ENCODE measurements at places on chromosomes 5 and 9. TPM values are rescaled to one million over a fixed set of nuclear protein-coding genes. Genes with fewer than 3 reads are reported as not detected.

The DOCK8 gene
- 145 TPM for total RNA-seq

- no peak for DNase-seq
Observed at GRCh38 chr9:122526602-122527001, 491 bp downstream of the OR1N1 start.

- DNase-seq = no peak
Observed at GRCh38 chr5:174344335-174344734, 298.8 kb downstream of the NSG2 start.

- DNase-seq = no peak
Observed at GRCh38 chr5:52989025-52989780, at the start of gene ITGA2. Gene ITGA2, plus strand, starts transcription at chr5:52989352. Its CDS starts 117 bp downstream, at chr5:52989469.

- peak; percentile 76 for DNase-seq
Observed at GRCh38 chr5:158431369-158432029, 572.6 kb upstream of the CLINT1 start.

DNA sequence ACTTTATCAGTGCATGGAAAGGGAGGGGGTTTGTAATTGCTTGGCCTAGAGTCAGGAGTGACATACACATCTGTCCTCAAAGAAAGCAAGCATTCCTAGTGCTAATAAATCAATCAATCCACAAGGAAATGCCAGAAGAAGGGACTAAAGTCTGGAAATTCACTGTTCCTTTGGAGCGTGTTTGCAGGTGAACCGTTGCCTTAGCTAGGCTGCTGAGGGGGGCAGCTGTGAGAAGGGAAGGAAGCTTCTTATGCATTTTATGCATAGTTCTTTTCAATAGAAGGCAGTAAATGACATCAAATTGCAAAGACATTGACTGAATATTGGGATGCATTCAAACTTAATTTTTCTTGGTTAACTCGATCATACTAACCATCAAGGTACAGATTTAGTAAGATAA is 1092.5 kb upstream of the SEMA6A start:
- DNase-seq = no peak

GRCh38 chr9:70588999-70589398 is 174.5 kb upstream of the KLF9 start:
- no peak for DNase-seq

GRCh38 chr5:149408252-149409099 is 29.4 kb upstream of the IL17B start:
- DNase-seq = no peak

The HARS1 gene
- 61.6 TPM for total RNA-seq

The ZCCHC9 gene
- 29.1 TPM for total RNA-seq

DNA sequence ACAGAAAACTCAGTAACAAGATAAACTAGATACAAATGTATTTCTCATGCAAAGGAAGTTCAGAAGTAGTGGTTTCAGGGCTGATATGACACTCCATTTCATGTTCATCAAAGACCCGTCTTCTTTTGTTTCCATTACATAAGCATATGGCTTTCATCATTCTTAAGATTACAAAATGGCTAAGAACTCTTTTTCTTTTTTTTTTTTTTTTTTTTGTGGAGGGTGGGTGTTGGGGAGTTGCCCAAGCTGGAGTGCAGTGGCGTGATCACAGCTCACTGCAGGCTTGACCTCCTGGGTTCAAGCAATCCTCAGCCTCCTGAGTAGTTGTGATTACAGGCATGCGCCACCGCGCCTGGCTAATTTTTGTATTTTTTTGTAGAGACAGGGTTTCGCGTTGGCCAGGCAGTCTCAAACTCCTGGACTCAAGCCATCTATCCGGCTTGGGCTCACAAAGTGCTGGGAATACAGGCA is 22.0 kb upstream of the PTBP3 start:
- DNase-seq = no peak

The SLC45A2 gene
- total RNA-seq = not detected

DNA sequence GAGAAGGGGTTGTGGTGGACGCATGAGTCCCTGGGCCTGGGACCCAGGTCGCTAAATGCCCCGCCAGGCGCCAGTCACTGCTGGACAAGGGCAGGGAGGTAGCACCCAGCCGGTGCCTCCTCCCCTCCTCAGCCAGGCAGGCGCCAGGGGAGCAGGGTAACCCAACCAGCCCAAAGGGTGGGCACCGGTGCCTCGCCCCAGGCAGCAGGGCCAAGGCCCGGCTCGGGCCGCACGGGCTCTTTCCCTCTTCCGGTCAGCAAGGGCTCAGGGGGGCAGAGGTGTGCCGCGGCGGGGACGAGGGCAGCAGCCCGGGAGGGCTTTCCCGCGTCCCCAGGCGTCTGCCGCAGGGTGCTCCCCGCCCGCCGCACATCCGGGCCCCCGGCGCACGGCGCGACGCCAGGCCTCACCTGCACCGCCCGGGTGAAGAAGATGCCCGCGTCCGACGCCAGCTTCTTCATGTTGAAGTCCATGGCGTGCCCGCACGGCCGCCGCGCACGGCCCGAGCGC is 393 bp downstream of the SH3GLB2 start:
- DNase-seq = peak; percentile 74

- no peak for DNase-seq
Observed at GRCh38 chr9:128684065-128684324, 5.0 kb upstream of the SET start.

The FAM163B gene
- total RNA-seq = 2.6 TPM

The PHF24 gene
- total RNA-seq = not detected

DNA sequence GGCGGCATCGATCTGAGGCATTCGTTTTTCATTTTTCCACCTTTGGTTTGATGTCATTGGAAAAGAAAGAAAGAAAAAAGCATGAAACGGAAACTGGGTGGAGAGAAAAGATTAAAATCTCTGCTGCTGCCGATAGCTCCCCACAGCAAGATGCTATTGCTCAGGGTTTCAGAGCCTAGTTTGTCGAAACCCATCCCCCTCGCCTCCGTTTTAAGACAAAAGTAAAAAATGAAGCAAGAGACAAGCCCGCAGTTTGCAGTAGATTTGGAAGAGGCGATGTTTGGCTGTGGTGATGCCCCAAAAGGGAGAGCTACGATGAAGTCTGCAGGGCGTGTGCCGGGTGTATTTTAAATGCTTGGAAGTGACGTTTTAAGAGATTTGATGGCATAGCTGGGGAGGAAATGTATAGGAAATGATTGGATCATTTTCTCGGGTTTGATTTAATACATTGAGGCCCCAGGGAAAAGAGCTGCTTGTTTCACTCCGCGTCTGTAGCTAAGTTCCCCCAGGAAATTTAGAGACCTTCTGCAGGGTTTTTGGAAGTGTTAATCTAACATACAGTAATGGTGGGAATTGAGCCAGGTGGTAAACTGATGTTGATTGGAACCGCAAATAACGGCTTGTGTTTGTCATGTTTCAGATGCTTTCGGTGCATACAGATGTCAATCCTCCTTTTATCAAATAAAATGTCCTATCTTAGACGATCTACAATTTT is 909 bp downstream of the NDFIP1 start:
- DNase-seq = peak; percentile 45

GRCh38 chr5:180253036-180253824 is 38.7 kb downstream of the MAPK9 start:
- DNase-seq = no peak

DNA sequence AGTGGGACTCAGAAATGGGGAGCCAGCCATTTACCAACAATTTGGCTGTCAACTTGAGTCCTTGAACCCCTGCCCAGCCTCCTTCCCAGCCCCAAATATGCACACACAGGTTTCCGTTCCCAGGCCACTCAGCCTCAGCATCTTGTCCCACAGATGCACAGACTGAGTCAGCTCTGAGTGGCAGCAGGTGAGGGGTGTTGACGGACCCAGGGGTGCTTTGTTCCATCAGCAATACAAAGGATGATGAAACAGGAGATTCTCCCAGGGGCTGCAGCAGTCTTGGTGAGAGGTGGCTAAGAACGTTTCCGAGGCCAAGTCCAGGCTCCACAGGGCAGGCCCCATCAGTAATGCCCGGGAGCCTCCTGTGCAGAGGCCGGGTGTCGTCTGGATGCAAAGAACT is 4.9 kb upstream of the OLFM1 start:
- no peak for DNase-seq

The CYLC2 gene
- total RNA-seq = not detected

The TIMD4 gene
- total RNA-seq = 0.50 TPM

DNA sequence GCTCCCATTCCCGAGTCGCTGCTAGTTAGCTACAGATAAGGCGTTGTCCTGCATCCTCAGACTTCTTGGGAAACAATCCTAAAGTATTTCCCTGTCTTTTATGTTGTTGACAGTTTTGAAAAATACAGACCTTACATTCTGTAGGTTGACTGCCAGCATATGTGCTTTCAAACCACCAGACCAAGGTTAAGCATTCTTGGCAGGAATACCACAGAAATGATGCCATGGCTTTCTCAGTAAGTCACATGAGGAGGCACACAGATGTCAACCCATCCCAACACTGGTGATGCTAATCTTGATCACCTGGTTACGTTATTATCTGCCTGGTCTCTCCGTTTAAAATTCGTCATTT is 871 bp downstream of the GLE1 start:
- no peak for DNase-seq

The IGFBPL1 gene
- total RNA-seq = not detected

- DNase-seq = no peak
Observed at GRCh38 chr5:178297751-178298150, 65.1 kb upstream of the PHYKPL start.

DNA sequence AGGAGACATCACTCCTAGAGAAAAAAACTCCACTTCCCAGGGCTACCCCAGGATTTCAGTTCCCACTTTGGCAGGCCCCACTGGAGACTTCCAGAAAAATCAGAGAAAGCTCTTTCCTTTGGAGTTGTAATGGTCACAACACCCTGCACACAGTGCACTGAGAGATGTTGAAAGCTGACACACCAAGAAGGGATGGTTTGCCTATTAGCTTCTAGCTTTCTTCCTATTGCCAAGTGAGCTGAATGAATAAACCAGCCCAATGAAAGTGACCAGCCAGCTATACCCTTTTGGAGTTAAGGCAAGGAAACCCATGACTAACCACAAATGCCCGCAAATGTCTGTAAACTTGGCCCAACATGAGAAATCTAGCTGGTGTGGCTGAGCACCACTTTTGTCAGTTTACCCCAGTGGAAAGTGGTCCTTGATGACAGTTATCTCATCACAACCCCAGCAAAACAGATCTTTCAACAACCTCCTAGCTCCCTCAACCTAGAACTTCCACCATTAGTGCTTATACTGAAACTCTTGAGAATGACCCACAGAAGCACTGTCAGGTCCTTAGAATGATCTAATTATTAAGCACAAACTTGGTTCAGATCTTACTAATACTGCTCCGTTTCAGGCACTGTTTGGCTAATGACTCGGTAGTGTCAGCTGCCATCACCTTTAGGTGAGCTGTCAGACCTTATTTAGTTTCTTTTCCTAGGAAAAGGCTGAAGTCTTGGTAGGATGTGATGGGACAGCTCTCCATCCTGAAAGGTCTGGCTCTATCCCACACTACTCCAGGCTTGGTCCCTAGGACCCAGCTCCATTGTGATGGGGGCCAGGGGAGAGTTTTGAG is 11.2 kb downstream of the IRF1 start:
- no peak for DNase-seq

- DNase-seq = no peak
Observed at GRCh38 chr9:131593091-131593820, 47.9 kb downstream of the PRRT1B start.

The FAM240B gene
- total RNA-seq = not detected

- DNase-seq = peak; percentile 96
Observed at GRCh38 chr5:40033411-40033810, 608.6 kb upstream of the DAB2 start.

DNA sequence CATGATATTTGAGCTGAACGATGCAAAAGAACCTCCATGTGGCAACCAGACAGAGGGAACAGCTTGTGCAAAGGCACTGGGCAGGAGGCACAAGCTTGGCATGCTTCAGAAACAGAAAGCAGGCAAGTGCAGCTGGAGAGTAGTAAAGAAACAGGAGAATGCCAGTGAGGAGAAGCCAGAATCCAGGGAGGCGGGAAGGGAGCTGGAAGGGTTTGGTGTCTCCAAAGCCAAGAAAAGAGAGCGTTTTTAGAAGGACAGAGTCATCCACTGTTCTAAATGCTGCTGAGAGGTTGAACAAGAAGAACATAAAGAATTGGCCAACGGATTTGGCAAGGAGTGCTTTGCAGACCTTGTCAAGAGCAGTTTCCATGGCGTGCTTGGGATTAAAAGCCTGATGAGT is 124.7 kb downstream of the TLE1 start:
- no peak for DNase-seq

DNA sequence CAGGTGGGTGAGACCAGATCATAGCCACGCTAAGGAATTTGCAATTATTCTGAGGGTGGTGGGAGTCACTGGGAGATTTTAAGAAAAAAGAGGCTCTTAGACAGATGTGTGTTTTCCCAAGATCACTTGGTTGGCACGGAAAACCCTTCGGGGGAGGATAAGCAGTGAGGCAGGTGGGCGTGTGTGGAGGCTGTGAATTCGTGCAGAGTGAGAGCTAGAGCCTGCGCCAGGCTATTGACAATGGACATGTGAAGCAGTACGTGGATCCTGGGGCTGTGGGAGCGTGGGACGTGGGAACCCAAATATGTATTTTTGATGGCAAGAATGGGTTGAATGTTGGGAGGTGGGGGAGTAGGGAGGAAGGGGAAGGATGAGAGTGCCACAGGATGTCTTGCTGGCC is 19.4 kb downstream of the MVB12B start:
- no peak for DNase-seq

GRCh38 chr5:139268364-139269202 is 25.0 kb upstream of the MATR3 start:
- no peak for DNase-seq

DNA sequence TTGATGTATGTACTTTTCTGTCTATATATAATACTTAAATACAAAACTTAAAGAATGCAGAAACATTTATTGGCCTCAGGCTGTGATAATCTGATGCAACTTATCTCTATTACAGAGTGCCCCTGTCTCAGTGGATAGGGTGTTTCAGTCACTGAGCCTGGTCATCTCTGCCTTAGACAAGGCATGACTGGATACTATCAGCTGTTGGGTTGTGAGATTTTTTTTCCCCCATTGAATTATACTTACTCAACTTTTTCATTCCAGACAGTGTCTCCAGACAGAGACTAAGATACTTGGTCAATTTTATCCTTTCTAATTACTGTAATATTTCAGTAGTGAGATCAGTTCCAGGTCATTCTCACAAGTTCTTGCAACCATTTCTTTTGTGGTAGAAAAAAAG is 26.7 kb downstream of the XRCC4 start:
- DNase-seq = no peak

GRCh38 chr9:137198051-137198901 is 2.3 kb downstream of the TPRN start:
- no peak for DNase-seq

- DNase-seq = peak; percentile 19
Observed at GRCh38 chr5:172902497-172903472, 56.4 kb upstream of the RPL26L1 start.

DNA sequence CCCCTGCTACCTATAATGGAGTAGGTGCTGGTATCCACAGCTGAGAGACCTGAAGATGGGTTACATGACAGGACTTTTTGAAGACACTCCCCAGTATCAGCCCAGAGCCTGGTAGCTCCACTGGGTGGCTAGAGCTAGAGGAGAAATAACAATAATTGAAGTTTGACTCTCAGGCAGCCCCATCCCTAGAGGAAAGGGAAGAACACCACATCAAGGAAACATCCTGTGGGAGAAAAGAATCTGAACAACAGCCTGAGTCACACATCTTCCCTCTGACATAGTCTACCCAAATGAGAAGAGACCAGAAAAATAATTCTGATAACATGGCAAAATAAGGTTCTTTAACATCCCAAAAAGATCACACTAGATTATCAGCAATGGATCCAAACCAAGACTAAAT is 432.1 kb downstream of the CDH18 start:
- DNase-seq = no peak

- DNase-seq = no peak
Observed at GRCh38 chr5:136703706-136704105, 338.4 kb upstream of the TRPC7 start.
